Activated T-helper 2 cell treated with anti-CD3 and anti-CD28 coated beads, Interferon-gamma antibody, Interleukin-2, Interleukin-4, amounts not matched to agents 10 μg/mL and 5 μg/mL and 100 μg/mL, durations not matched to agents 14 hours and 24 hours and 36 hours (primary cell): ENCODE measurements at places on chromosomes 7 and 10. TPM values are rescaled to one million over a fixed set of nuclear protein-coding genes. Genes with fewer than 3 reads are reported as not detected.

Gene SPDYE11
- total RNA-seq, result not detected in 2 replicates

Gene ZNF425
- 0.39 and 1.0 TPM in 2 replicates for total RNA-seq

Gene PDLIM1
- 2.7 and 2.9 TPM in 2 replicates for total RNA-seq

Gene TLX1
- total RNA-seq, result not detected in 2 replicates

Gene ZNF727
- total RNA-seq, result 0.11 and 0.18 TPM in 2 replicates

Gene UTF1
- 0.16 and 0.28 TPM in 2 replicates for total RNA-seq

Gene SEC23IP
- total RNA-seq, result 85.9 and 87.4 TPM in 2 replicates

Gene ZP3
- total RNA-seq, result 8.2 and 10.5 TPM in 2 replicates

Gene NFKB2
- total RNA-seq, result 310 and 323 TPM in 2 replicates

Gene DKK1
- total RNA-seq, result not detected in 2 replicates

Gene AKR1C2
- not detected in 2 replicates for total RNA-seq

Gene RELN
- total RNA-seq, result not detected in 2 replicates

DNA sequence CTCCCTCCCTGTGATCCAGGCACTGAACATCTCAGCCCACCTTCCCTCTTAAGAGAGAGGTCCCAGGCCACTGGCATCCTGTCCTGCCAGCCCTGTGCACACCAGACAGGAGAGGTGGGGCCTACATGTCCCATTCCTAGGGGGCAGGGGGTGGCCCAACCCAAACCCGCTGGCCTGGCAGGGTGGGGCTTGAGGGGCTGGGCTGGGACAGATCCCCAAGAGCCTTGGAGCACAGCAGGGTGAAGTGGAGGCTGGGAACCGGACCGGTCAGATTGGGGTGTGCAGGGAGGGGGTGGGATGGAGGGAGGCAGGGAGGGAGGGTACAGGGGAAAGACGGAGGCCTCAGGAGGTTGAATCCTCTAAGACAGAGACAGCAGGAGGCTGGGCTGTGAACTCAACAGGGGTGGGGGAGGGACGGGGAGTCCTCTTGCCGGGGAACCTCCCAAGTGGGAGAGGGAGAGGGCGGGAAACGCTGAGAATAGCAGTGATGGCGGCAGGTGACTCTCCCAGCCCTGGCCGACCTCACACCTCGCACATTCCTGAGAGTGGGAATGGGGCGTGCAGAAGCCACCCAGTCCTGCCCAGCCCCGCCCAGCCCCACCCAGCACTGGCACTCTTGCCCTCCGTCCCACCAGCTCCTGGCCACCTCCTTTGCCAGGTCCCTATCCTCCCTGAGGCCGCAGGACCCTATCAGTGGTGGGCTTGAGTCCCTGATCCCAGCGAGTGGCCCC, 6.7 kb downstream of the TSC22D4 start:
- no peak for DNase-seq

GRCh38 chr7:117807676-117808075, 65.6 kb downstream of the CTTNBP2 start:
- no peak for DNase-seq

GRCh38 chr7:16446508-16446907, 19.0 kb downstream of the SOSTDC1 start:
- DNase-seq, result no peak

GRCh38 chr10:27660711-27661110, 84.9 kb downstream of the MKX start:
- DNase-seq, result no peak

DNA sequence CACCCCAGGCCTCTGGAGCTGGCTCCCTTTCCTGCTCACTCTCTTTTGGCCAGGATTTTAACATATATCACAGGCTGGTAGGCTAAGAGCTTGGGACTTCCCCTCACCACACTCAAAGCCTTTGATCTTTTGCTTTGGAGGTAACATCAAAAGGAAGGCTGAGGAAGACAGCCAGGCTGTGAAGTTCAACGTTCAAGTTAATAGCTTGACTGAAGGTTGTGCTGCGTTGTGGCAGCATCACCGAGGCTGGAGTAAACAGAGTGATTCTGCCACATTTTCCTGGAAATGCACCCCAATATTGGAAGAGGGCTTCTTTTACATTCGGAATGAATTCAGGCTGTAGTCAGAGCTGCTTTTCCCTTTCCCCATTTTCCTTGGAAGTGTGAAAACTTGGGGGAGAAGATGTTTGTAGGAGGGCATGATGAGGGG, 57.3 kb downstream of the TCF7L2 start:
- DNase-seq, result peak; percentile 10

- no peak for DNase-seq
Observed at GRCh38 chr7:20783125-20783699, 3.5 kb downstream of the SP8 start.

DNA sequence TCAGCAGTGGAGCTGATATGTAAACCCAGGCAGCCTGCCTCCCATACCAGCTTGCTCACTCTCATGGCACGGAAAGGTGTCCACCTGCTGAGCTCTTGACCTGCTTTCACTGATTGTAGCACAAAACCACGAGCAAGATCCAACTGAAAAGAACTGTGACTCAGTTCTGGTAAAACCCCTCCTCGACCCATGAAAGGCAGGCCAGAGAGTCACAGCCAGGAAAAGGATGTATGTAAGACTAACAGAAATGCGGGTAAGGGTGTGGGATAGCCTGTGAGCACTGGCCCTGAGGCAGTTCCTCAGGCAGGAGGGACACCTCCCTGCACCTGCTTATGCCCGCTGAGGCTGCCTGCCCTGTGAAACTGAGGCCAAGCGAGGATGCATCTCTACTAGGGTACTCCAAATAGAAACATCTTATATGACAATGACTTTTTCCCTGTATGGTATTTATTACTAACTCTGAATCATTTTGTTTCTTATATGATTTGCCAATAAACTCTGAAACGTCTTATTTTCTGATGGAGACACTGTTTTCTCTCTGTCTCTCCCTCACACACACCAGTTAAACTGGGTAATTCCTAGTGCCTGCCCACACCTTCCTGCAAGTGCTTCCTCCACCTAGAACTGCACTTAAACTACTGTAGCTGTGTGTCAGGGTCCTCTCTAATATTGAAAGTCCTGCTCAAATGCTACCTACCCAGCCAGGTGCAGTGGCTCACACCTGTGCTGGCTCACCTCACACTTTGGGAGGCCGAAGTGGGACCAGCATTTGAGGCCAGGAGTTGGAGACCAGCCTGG, 73.3 kb upstream of the GHITM start:
- DNase-seq, result no peak

DNA sequence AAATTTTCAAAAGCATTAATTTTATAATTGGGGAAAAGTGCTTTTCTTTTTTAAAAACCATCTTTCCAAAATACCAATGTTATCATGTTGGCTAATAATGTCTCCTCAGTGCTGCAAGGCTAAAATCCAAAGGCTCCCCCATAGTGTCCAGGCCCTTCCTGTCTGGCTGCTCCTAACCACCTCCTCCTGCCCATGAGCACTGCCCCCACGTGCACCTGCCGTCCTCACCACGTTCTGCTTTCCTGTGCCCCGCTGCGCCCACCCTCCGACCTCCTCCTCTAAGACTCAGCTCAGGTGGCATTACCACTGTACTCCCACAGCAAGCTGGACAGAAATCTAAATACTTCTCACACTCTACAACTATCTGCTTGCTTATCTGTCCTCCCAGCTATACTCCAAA, 17.7 kb downstream of the PAXIP1 start:
- DNase-seq, result no peak

DNA sequence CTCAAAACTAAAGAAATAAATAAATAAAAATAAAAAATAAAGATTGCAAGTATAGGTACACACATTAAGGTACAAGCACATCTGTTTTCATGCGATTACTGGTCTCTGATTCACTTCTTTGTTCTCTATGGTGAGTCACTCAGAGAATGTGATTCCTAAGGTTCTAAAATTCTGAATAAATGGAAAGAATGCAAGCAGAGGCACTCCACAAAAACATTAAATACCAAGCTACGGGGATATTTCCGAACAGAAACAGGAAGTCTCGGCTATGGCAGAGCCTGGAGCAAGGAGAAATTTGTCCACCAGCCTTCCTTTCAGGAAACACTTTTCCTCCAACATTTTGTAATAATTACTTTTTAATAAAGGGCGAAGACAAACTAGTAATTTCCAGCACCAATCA, 1.4 kb downstream of the VOPP1 start:
- no peak for DNase-seq

- peak; percentile 48 for DNase-seq
Observed at GRCh38 chr7:36784991-36785940, 61.0 kb upstream of the AOAH start.

DNA sequence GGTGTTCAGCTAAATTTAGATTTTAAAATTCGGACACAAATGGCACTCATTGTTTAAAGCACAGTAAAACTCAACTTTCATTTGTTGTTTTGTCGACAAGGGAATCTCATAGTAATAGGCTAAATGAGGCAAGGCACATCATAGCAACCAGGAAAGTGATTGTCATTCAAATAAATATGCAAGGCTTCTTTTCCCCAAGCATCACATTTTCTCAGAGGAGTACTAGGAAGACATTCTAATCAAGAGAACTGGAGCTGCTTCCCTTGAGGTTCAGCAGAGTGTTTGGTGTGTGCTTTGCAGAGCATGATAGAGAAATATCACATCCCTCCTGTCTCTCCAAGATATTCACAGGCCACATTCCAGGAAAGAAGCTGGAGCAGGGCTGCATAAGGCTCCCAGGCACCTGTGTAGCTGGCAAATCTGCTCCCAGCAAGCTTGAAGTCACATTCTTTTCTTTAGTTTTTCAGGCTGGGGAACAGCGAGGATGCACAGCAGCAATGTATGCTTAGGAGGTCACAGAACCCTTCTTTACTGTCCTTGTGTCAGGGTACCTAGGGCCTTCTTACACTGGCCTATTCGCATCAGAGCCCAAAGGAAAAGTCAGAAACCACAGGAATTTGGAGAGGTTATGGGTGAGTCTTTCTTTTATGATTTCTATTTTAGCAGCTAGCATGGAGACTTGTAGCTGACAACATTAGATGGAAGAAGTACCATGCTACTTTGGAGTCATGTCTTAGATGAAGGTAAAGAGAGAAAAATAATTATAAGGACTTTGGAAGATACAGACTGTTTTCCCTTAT, 95.9 kb upstream of the HDAC9 start:
- no peak for DNase-seq

DNA sequence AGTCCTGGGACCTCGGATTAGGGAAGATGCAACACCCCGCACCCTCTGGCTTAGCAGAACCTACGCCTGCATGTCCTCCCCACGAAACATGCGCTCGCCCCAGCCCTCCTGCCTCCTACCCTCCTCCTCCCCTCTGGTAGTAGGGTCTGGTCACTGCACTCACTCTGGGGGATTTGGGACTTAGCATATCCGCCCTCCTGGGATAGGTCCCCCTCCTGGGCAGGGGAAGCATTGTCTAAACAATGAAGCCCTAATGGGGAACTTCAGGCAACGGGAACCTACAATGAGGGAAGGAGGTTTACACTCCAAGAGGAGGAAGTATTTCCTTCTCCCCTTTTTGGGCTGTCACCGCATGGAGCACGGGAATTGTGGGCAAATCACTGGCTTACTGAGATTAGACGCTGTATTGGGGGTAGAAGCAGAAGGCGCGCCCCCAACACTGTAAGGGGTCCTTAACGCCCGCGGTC, 892 bp downstream of the CRHR2 start:
- no peak for DNase-seq

DNA sequence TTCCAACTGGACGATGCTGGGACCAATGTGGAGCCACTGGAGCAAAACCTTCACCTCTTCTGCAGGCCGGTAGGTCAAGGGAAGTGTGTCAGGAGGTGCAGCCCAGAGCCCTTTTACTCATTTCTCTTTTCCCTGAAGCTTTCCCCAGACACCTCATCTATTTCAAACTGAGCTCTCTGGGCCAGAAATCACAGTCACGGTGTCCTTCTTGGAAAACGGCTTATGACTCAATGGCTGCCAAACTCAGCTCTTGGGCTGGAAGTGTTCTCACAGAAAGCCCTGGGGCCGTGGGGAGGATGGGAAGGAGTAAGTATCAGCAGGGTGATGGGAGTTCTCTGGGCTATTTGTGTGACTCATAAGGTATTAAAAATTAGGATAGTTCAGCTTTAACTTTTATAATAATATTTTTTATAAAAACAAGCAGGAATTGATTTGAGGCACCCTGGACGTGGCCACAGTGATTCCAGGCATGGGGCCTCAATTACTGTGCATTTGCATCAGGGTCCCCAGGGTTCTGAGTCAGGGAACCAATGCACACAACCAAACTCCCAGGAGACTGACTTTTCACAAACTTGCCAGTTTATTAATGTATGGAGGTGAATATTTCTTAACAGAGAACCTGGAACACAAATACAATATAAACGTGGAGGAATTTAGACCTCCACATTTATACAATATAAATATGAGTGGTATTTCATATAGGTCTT, 187.4 kb upstream of the TMEM72 start:
- no peak for DNase-seq

DNA sequence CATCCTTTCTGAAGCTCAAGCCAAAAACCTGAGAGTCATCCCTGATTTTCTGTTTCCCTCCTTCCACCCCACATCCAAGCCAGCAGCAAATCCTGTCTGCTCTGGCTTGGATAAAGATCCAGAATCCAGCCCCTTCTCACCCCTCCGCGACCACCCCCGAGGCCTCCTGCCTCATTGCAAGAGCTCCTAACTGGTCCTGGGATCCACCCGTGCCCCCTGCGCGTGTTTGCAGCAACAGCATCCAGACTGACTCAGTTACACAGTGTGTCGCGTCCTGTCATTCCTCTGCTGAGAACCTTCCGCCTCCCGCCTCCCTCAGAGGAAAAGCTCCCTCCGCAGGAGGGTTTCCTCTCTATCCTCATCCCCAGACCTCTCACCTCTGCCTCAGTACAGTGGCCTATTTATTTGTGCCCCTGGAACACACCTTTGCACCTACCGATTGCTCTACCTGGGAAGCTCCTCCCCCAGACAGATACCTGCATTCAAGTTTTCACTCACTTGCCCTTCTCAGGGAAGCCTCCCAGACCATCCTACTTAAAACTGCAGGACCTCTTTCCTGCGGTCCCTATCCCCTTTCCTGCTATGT, 21.6 kb upstream of the GRID1 start:
- no peak for DNase-seq

GRCh38 chr10:4725917-4726606, 99.9 kb upstream of the AKR1E2 start:
- no peak for DNase-seq

- DNase-seq, result peak; percentile 31
Observed at GRCh38 chr10:79063661-79064492, 4.9 kb upstream of the ZMIZ1 start.

DNA sequence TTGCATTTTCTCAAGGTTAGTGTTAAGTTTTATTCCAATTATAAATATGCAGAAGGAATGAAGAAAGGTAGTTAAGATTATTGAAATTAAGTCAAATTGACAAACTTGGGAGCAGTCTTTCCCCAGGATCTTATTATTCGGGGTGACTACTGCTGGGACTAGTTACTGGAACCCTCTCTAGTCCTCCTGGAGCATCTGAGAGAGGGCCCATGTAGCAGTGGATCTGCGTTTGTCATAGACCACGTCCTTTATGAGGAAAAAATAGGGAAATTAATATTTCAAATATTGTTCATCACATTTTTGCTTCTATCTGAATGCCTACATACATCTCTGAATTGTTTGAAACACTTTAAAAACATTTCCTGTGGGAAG, 41.0 kb downstream of the CNPY1 start:
- DNase-seq, result no peak

GRCh38 chr10:96285331-96285752, 14.0 kb upstream of the BLNK start:
- DNase-seq, result no peak

- no peak for DNase-seq
Observed at GRCh38 chr7:11427686-11428273, 404.2 kb downstream of the THSD7A start.

GRCh38 chr7:87032604-87033339, 26.7 kb downstream of the ELAPOR2 start:
- no peak for DNase-seq
